ENCODE measurements at places on chromosomes 12 and 14.

GRCh38 chr12:112645586-112645985 is 146.0 kb upstream of the RPH3A start:
- no peak for DNase-seq

- DNase-seq: no peak
Observed at GRCh38 chr12:76003355-76003638, 28.3 kb downstream of the PHLDA1 start.

GRCh38 chr12:88737838-88738472 is 157.7 kb upstream of the KITLG start:
- no peak for DNase-seq

DNA sequence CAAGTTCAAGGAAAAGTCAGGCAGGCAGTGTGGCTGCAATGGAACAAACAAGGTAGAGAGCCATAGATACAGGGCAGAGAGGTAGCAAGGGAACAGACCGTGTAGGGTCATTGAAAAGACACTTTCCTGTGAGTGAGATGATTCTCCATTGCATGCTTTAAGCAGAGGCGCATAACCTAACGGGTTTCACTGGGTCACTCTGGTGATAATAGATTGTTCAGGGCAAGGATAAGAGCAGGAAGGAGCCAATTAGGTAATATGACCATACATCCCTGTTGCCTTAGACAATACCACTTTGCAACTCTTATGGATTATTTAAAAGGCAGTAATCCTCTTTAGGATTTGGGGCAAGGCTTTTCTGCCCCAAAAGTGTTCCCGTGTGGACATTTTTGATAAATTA is 214.1 kb downstream of the PTPRO start:
- no peak for DNase-seq

- DNase-seq: no peak
Observed at GRCh38 chr14:23306412-23307145, at the start of gene BCL2L2. TSS of gene BCL2L2 (plus strand) at chr14:23306833. CDS start at chr14:23307768, 935 bp downstream.

DNA sequence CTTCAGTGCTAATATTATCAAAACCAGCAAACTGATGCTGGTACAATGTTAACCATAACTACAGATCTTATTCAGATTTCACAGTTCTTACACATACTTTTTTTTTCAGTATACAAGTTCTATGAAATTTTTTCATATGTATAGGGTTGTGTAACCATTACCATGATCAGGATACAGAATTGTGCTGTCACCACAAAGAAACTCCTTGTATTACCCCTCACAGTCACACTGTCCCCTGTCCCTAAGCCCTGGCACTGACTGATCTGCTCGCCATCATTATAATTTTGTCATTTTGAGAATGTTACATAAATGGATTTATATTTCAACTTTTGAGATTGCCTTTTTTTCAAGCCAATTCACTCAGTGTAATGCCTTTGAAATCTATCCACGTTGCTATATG is 21.3 kb upstream of the NFKBIA start:
- DNase-seq: no peak

DNA sequence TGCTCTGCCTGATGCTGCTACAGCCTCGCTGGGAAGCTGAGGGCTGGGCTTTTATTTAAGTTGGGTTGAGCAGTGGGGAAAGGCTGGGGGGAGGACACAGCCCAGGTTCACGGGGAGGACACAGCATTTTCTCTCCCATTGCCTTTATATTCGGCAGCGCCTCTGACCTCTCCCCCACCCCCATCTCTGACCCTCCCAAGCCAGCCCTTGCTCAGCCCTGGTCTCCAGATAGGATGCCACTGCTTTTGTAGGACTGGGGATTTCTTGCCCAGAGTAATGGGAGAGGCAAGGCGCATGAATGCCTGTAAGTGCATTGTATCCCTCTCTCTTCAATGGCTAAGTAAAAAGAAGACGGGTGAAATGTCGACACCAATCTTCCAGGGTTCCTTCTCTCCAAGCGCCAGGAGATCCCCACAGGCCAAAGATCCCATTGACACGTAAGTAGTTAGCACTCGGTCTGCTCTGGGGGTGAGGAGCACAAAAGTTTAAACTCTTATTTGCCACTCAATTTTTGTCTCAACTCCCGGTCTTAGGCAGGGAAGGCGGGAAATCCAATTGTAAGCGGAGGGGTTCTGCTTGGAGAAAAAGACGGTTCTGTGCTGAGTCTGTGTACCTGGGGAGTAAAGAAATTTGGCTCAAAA is 4.6 kb downstream of the HOXC4 start:
- no peak for DNase-seq

GRCh38 chr14:104243200-104243599 is 104.8 kb downstream of the KIF26A start:
- DNase-seq: no peak

DNA sequence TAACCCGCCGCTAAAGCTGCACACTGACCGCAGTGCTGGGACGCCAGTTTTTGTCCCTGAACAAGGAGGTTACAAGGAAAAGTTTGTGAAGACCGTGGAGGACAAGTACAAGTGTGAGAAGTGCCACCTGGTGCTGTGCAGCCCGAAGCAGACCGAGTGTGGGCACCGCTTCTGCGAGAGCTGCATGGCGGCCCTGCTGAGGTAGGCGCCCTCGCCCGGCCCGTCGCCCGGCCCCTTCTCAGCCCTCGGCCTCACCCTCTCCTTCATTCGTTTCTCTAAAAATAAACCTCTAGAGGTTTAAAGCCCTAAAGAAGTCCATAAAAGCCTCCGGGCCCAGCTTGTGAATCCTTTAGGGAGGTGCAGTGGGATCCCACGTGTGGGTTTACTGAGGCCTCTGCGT is 52.2 kb upstream of the AMN start:
- no peak for DNase-seq

Data from stimulated activated CD4-positive, alpha-beta T cell treated with anti-CD3 and anti-CD28 coated beads, Interleukin-2, amount 100 ng/mL, for 24 hours (primary cell).